ENCODE measurements at places on chromosomes 3 and 15.

DNA sequence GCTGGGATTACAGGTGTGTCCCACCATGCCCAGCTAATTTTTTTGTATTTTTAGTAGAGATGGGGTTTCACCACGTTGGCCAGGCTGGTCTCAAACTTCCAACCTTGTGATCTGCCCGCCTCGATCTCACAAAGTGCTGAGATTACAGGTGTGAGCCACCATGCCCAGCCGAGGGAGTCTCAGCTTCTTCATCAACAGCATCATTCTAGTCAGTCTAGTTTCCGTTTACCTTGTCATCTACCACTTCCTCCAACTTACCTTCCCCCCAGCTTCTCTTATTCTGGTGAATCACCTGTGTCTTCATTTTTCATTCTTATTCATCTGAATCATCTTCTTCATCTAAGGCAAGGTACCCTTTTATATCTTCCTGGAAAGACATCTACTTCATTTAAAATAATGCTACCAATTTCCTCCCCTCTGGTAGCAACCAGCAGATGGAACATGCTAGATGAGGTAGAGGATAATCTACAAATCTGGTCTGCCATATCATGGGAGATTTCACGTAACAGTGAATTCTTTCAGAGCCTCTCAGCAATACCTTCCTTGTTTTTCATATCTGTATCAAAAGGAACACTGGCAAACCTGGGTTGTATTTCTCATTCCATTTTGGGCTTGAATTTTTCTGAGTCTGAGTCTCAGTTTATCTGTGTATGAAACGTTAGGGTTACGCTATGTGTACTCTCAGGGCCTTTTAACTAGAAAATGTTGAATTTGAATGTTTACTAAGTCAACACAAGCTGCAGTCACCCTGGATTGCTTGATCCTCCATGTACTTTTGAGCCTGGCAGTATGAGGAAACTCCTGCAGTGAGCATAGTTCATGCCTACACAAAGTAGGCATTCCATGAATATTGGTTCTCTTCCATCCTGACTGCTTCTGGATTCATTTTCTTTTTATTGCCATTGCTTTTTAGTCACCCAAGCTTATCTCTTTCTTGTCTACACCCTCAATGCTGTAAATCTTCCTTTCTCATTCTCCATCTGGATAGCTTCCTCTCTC lies 16.8 kb downstream of the LPP start:
- DNase-seq, result no peak

GRCh38 chr15:90862964-90863778 lies 5.2 kb upstream of the FURIN start:
- DNase-seq, result no peak

DNA sequence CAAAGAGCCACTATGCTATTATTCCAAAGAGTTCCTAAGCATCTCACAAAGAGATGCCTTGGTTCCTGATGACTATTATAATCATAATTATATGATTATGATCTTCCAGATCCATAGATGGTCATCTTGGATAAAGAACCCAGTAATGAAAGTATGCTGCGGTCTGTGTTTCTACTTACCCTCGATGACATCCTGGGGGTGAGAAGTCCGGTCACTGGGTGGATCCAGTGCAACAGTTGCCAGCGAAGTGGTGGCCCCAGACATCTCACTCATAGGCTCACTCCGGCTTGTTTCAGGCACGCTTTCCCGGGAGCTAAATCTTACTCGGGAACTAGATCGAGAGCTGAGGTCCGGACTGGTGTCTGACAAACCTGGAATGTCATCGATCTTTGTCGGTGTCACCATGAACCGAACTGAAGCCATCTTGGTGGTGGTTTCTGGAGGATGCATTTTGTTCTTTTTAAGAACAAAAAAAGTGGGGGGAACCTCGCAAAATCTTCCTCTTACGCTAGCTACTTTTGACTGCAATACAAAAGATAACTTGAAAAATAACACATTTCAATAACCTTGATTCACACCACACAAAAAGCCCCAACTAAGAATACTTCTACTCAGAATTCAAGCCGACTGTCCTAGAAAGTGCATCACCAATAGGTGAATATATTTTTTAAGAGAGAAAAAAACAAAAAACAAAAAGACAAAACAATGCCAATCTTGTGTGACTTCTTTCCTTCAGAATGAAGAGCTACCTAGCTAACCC lies 1.2 kb downstream of the SLC12A6 start:
- no peak for DNase-seq

DNA sequence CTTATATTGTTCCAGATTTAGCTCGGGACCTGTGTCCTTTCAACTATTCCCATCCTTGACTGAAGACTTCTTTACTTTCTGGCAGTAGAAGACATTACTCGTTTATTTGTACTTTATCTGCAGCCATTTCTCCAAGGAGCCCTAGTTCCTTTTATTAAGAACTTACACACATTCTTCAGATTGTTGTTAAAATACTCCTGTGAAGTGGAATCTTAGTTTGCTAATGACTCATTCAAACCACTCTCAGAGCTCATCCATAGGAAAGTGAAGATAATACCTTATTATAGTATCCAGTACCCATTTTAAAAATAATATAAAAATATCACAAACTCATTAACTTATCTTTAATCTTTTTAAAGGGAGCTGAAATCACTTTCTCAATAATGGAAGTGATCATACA lies 63.5 kb downstream of the C3orf70 start:
- no peak for DNase-seq

DNA sequence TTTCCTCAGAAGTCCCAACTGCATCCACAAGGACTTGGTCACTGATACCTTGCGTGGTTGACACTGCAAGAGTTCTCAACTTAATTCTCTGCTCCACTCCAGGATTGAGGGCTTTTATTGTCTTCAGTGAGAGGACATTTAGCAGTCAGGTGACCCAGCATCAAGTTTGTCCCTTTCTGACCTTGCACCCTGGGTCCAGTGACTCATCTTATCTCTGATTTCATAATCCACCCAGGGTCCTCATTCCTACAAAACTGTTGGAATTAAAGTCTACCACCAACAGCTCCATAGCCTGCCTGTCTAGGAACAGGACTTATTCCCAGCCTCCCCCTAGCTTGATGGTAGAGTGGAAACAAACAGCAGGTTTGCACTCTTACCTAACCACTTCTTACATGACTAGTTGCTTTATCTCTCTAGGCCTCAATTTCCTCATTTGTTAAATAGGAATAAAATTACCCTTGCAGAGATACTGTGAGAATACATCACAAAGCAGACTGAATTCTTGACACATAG lies 151.3 kb upstream of the LPP start:
- no peak for DNase-seq

- DNase-seq, result no peak
Observed at GRCh38 chr15:62835351-62835750, 207.2 kb upstream of the TPM1 start.

DNA sequence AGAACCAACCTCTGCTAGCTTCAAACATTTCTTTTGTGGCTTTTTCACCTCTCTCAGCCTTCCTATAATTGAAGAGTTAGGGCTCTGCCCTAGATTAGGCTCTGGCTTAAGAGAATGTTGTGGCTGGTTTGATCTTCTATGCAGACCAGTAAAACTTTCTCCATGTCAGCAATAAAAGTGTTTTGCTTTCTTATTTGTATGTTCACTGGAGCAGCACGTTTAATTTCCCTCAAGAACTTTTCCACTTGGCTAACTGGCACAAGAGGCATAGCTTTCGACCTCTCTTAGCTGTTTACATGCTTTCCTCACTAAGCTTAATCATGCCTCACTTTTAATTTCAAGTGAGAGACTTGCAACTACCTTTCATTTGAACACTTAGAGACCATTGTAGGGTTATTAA lies 964.7 kb downstream of the ROBO2 start:
- DNase-seq, result no peak

GRCh38 chr15:50164458-50164857 lies 17.5 kb upstream of the SLC27A2 start:
- DNase-seq, result no peak

- DNase-seq, result no peak
Observed at GRCh38 chr3:13378155-13378554, 42.0 kb downstream of the NUP210 start.

DNA sequence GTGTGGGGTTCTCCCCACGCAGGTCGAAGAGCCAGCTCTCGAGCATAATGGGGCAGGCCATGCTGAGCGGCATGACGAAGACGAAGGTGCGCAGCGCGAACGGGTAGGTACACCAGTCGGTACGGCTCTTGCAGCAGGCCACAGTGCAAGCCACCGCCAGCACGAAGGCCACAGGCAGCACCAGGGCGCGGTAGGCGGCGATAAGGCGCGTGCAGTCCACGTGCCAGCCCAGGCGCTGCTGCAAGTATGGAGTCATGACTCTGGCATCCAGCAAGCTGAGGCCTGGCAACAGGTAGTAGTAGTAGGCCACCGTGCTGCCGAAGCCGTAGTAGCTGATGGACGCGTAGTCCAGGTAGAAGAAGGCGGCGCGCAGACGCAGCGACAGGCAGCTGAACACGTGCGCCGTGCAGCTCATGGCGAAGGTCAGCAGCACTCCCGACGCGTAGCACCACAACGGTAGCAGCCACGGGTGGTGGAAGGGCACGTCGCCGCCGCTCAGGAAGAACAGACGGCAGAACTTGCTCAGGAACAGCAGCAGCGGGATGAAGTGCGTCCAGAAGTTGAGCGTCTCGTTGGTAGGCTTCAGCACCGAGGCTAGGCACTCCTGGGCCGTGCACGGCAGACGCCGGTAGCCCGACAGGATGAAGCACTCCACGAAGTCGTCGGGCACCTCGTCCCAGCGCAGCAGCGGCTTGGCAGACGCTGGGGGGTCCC lies 797 bp downstream of the PAQR9 start:
- DNase-seq, result no peak

DNA sequence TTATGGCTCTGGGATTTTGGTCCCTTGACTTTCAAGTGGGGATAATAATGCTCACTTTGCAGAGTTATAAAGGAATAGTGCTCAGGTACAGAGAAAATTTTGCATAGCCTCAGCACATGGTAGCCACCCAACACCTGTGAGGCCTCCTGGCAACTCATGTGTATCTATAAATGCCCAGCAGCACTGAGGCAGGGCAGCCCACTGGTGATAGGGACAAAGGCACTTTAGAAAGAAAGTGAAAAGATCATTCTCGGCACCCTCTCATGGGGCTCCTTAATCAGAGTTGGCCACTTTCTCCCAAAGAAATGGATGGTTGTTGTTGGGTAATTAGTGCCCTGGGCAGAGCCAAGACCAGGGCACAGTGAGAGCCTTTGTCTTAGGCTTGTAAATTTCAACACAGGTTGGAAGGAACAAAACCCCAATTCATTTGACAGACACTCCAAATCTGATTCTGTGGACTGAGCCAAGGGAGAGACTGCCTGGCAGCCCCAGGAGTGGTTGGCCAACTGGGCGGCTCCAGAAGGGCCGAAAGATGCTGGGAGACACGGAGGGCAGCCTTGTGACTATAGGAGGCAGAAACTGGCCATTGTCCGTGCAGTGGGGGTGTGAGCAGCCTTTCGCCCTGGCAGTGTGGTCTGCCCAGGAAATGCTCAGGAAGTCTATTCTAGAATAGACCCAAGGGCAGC lies 213.2 kb upstream of the RGMA start:
- no peak for DNase-seq

GRCh38 chr15:79539401-79539800 lies 107.3 kb downstream of the MINAR1 start:
- no peak for DNase-seq

DNA sequence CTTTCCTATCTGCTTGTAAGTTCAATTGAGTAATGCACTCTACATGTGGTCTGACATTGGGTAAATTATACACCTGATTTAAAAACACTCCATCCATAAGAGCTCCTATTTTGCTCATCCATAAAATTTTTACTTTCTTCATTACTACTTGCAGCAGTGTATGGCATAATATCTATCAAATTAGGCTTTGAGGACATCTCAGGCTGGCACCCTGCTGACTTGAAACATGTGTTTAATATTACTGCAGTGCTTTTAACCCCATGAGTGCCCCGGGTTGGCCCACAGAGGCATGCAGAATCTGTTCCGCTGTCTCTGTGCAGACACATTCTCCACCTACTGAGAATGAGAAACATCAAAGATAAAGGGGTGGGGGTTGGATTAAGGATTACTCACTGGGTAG lies 249.9 kb upstream of the DNAJC19 start:
- no peak for DNase-seq

DNA sequence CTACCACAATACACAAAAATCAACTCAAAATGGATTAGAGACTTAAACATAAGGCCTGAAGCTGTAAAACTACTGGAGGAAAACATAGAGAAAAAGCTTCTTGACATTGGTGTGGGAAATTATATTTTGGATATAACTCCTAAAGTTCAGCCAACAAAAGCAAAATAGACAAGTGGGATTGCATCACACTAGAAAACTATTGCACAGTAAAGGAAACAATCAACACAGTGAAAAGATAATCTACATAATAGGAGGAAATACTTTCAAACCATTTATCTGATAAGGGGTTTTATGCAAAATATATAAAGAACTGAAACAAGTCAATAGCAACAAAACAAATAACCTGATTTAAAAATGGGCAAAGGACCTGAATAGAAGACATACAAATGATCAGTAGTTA lies 37.6 kb upstream of the TP63 start:
- DNase-seq, result no peak

DNA sequence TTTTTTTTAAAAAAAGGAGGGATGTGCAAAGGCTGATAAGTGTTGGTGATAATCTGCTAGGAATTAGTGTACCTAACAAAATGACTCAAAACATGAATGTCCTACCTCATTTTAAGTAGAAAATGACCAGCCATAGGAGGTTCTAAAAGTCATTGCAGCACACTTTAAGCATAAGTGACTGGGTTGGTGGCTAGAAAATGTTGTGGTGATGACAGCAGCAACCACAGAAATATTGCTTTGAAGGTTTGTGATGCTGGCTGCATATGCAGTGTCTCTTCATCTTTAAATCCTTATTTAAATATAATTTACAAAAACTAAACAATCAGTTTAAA lies 55.2 kb downstream of the CMSS1 start:
- no peak for DNase-seq
